Cerebellum (tissue), 4 donors: ENCODE measurements at places on chromosomes 2 and 18. TPM values are rescaled to one million over a fixed set of nuclear protein-coding genes. Genes with fewer than 3 reads are reported as not detected.

The CLEC4F gene
- not detected for total RNA-seq

The LGALSL gene
- total RNA-seq = 24.8 TPM

The HNMT gene
- 23.3 TPM for total RNA-seq

The GYPC gene
- total RNA-seq = 12.8 TPM

The HOXD10 gene
- total RNA-seq = not detected

The CRYGB gene
- total RNA-seq = not detected

The COL4A4 gene
- total RNA-seq = 3.0 TPM

The LHCGR gene
- total RNA-seq = 1.5 TPM

The DSEL gene
- 32.8 TPM for total RNA-seq

The POTEF gene
- 0.27 TPM for total RNA-seq

The SLC19A3 gene
- 1.8 TPM for total RNA-seq

The ACVR1C gene
- total RNA-seq = 0.45 TPM

The LRP1B gene
- 55.0 TPM for total RNA-seq

The SCN3A gene
- total RNA-seq = 139 TPM

The FEV gene
- not detected for total RNA-seq

The PUM2 gene
- 124 TPM for total RNA-seq

The EFR3B gene
- 31.9 TPM for total RNA-seq

The GPR75 gene
- total RNA-seq = 20.9 TPM

The DUSP11 gene
- total RNA-seq = 27.1 TPM

The POMC gene
- total RNA-seq = 0.91 TPM

The UGT1A6 gene
- not detected for total RNA-seq

The ALKAL2 gene
- total RNA-seq = 2.4 TPM

The MPP4 gene
- 0.45 TPM for total RNA-seq

The KLHL30 gene
- total RNA-seq = not detected

The DSG1 gene
- total RNA-seq = 0.27 TPM

The CCDC178 gene
- 1.2 TPM for total RNA-seq

The CPO gene
- total RNA-seq = not detected

The SETBP1 gene
- 46.3 TPM for total RNA-seq

The LRRTM1 gene
- 10.6 TPM for total RNA-seq

The SIX3 gene
- total RNA-seq = not detected
